ENCODE measurements at places on chromosomes 5 and 9.

- DNase-seq = no peak
Observed at GRCh38 chr9:136153381-136154065, 34.8 kb upstream of the TMEM250 start.

DNA sequence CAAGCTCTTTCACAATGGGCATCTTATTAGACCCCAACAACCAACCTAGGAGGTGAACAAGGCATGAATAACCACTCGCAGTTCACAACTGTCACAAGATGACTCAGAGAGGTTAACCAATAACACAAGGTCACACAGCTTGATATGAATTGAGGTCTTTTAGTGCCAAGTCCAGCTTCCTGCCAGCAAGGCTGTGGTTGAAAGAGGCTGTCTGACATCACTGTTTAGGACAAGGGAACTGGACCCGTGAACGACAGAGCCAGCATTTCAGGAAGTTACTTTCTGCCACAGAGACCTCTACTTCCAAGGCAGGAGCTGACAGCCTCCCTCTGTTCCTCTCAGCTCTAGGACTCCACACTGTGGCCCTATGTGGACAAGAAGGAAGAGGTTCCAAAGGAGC lies 53.4 kb upstream of the ALDH1B1 start:
- DNase-seq = peak; percentile 68

DNA sequence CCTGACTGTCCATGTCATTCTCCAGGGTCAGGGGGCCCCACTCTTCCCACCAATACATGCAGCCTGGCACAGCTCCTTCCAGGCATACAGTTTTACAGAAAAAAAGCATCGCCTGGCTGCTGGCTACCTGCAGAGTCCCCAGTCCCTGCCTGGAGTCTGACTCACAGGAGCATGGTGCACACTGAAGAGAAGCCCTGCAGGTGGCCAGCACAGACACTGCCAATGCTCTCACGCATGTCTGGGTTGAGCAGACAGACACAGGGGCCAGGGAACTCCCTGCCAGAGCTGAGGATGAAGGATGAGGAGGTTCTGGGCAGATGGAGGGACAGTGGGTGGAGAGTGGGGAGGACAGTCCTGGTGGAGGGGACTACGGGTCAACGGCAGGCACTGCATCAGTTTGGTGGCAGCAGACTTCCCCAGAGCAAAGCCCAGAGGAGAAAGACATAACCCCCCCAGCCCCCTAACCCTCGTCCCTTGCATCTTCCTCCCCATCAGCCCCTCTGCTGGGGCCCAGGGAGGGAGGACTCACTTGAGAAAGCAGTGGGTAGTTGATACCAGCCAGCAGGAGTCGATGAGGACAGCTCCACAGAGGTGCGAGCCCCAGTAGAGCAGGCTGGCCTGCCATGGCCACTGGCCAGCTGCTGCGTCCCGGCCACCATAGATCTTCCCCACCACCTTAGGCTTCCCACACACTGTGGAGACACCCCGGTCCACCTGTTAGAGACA lies 72.9 kb upstream of the SPTLC1 start:
- peak; percentile 4 for DNase-seq

DNA sequence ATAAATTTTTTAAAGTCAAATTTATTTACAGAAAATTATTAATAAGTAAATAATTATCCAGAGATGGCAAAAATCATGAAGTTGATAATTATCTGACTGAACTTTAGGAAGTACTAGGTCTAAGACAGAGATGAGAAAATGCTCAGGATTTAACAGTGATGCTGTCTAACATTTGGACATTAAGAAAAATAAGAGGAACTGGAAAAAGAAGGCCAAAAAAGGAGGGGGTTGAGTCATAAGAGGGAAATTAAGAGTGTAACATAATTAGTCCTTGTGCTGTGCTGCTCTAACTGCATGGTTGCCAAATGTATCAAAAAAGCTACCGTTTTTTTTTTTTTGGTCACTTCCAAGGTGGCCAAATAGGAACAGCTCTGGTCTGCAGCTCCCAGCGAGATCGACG lies 35.4 kb upstream of the TUT7 start:
- DNase-seq = no peak

All from fibroblast of skin of back (primary cell).